ENCODE measurements at places on chromosomes 4 and X.

GRCh38 chrX:155071694-155072280 lies 479 bp downstream of the BRCC3 start:
- peak; percentile 63 for DNase-seq

- no peak for DNase-seq
These were observed 8.6 kb downstream of the SRPX start for GRCh38 chrX:38211891-38212635.

DNA sequence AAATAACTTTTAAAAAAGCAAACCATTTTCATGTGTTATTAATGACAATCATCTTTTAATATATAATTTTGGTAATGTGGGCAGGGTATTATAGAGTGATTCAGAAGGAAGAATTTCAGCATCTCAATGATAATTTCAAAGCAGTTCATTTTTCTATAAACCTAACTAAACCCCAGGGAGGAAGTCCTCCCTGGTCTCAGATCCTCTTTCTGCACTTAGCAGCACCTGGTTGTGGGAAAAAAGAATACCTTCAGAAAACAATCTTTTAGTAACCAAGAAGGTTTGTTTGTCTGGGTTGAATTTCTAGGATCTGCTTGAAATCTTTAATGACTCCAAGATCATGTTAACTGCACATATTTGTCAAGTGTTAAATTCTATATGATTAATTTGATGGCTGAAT lies 29.9 kb downstream of the DKK2 start:
- DNase-seq: no peak

DNA sequence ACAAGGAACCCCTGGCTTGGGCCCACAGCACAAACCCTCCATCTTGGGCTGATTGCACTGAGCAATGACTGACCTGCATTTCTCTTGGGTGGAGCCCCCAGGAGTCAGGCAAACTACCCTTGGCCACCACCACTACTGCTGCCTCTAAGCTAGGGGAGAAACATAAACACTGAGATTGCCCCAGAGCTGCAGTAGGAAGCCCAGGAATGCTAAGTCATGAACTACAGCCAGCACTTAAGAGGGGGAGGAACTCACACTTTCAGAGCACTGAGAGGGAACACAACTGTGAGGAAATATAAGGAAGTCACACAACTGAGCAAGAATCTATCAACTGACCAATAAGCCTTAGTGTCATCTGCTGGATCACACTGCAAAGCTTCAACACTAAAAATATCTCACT lies 111.6 kb upstream of the PPP3CA start:
- DNase-seq: no peak

DNA sequence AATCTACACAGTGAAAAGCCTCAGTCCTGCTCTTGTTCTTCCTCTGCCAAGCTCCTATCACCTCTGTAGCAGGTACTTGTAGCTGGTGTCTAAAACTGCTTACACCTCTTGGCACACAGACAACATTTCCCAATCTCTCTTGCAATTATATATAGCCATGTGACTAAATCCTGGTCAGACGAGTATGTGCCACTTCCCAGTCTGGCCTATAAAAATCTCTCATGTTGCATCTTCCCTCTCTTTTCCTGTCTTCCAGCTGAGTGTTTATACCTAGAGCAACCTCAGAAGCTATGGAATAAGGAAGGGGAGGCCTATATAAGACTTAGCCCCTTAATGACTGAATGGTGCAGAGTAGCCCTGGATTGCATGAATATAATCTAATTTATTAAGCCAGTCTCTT lies 105.8 kb downstream of the RNF150 start:
- no peak for DNase-seq

Data from NCI-H146 (cell line).